MG63 (cell line): ENCODE measurements at places on chromosomes 2 and 18. TPM values are rescaled to one million over a fixed set of nuclear protein-coding genes. Genes with fewer than 3 reads are reported as not detected.

GRCh38 chr2:200350850-200351285, 44.4 kb downstream of the SPATS2L start:
- no peak for DNase-seq

Gene DNAH7
- 0.43 TPM in 1 of 2 replicates, not detected in the other for total RNA-seq

DNA sequence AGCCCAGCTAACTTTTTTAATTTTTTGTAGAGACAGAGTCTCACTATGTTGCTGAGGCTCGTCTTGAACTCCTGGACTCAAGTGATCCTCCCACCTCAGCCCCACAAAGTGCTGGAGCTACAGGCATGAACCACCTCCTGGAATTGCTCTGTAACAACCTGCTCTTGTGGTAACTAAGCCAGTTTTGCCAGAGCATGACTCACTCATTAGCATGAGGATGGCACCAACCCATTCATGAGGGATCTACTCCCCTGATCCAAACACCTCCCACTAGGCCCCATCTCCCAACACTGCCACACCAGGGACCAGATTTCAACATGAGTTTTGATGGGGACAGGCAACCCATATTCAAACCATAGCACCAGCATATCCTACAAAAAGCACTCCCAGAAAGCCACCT, 348.9 kb upstream of the RAB12 start:
- DNase-seq = peak; percentile 24

DNA sequence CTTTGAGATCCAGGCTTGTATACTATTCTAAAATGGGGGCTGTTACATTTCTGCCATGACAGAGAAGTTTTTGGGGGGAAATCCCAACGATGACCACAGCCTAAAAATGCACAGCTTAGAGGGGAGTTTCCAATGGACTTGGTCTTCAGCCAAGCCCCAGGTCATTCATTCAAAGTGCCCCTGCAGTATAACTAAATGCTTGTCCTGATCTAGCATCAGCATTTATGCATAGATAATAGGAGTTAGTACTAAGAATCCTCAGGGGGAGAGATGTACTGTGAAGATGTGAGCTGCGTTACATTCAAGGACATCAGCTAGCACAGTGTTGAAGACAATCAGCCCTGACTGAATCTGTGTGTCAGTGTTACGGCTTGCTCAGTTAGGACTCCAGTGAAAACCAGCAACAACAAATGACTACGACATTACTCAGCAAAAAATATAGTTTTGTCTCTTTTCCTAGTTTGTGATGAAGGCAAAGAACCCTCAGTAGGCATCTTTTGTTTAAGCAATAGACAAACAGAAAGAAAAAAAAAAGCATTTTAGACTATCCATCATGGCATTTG, 160.9 kb downstream of the ZEB2 start:
- peak; percentile 29 for DNase-seq

GRCh38 chr2:118722976-118723375, 124.5 kb downstream of the EN1 start:
- no peak for DNase-seq

DNA sequence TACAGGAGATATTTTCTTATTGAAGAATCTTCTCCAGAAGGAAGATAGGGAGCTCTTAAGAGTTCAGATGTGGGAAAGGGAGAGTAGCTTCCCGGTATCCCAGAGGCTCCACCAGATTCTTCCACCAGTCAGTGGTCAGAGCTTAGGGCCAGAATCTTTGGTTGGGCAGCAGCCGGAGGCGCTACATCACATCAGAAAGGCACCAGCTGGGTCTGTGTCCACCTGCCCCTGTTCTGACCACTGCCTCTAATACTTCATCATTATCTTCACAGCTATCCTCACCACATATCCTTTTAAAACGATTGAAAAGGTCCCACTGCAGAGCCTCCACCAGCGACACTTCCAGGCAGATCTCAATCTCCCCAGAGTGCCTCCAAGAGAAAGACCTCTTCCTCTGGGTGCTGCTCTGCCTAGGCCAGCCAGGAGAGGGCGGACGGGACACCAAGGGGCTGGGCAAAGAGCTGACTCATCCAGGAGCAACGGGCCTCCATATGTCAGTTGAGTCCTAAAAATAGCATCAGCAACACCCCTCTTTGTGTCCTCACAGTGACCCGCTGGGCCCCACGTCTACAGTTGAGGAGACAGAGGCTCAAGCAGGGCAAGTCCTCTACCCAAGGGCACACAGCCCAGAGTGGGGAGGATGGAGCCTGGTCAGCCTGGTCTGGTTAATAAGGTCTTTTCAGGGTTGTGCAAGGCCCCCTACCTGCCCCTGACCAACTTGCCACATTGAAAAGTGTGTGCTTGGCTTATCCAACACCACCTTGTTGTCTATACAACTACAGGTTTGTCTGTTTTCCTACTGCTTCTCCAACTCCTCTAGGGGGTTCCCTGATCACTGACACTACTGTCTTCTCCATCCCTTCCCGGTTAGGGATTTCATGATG, 81.2 kb downstream of the ADD2 start:
- peak; percentile 59 for DNase-seq

DNA sequence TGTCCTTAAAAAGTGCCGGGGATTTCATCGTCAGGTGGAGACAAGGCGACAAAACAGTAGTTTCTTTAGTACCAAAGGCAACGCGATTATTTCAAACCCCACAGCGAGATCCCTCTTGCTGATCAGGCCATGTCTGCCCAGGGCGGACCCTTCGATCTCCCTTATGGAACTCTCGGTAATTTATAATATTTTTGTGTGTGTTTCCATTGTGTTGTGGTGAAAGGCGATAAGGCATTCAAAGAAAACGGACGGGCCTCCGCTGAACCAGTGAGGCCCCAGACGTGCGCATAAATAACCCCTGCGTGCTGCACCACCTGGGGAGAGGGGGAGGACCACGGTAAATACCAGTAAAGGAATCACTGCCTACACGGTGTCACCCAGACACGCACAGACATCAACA, 1.4 kb upstream of the GAD1 start:
- DNase-seq = no peak

Gene LTBP1
- total RNA-seq = 93.9 and 95.7 TPM in 2 replicates

DNA sequence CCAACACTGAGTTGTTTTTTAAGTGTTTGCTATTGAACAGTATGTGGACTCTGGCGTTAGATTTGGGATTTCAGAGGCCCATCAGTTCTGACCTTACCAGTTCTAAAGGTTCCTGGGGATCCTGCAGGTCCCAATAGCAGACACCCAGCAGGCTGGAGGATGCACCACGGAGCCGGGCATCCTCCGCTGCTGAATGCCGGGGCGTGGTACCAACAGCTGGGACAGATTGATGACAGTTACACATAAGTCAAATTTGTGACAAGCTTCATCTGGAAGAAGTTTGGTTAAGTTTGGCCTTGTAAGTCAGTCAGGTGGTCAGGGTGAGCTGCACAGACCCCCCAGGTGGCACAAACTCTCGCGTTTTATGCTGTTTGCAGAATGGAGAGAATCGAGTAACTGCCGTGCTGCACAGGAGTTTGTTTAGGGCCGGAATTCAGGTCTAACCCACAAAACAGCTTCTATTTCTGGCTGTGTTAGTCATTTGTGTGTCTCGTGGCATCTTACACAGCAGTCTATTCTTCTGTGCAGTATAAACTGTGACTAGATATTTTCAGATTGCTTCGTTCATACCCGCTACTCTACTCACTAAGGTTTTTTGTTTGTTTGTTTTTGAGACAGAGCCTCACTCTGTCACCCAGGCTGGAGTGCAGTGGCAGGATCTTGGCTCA, 19.2 kb downstream of the CTDP1 start:
- no peak for DNase-seq

Gene TRMT61B
- 10.1 and 14.8 TPM in 2 replicates for total RNA-seq

GRCh38 chr2:60555783-60556139, 2.3 kb upstream of the BCL11A start:
- no peak for DNase-seq
